ENCODE measurements at places on chromosomes 11 and 22. TPM values are rescaled to one million over a fixed set of nuclear protein-coding genes. Genes with fewer than 3 reads are reported as not detected.

GRCh38 chr11:126817096-126817495 lies 183.5 kb downstream of the KIRREL3 start:
- no peak for DNase-seq

DNA sequence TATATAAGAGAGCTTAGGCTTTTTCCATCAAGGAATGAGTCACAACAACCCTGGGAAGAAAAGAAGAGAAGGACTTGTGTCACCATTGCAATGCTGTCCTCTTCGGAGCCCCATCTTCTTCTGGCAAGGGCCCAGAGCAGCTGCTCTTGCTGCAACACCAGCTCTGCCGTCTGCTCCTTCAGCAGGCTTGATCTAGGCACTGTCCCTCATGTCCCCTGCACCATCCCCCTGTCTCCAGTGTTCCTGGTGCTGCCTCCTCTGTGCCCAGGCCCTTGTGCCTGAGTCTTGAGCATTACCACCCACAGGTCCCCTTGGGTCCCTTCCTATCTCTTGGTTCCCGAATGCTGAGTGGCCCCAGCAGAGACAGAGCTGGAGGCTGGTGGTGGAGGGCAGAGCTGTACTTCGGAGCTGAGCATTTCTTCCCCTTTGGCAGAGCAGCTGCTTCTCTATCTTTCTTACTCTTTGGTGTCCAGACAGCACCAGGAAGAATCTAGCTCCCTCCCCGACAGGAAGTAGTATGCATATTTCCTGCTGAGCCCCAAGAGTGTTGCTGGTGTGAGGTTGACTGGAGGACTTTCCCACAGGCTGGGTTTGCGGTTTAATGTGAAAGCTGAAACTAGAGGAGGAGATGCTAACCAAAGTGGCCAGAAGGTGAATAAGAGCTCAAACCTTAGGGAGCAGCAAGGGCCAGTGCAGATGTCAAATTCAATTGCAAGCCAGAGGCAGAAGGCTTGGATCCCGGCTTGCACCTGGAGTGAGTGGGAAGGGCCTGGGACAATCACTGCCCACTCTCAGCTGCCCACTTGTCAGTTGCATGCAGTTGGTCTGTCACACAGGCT lies 27.8 kb downstream of the WEE1 start:
- peak; percentile 39 for DNase-seq

Gene PANX2
- 1.8 TPM for polyA plus RNA-seq

- peak; percentile 61 for DNase-seq
Observed at GRCh38 chr22:35330258-35330861, 30.7 kb downstream of the TOM1 start.

- peak; percentile 15 for DNase-seq
Observed at GRCh38 chr11:23988381-23989006, 508.4 kb upstream of the LUZP2 start.

Gene OR51I1
- polyA plus RNA-seq: not detected

DNA sequence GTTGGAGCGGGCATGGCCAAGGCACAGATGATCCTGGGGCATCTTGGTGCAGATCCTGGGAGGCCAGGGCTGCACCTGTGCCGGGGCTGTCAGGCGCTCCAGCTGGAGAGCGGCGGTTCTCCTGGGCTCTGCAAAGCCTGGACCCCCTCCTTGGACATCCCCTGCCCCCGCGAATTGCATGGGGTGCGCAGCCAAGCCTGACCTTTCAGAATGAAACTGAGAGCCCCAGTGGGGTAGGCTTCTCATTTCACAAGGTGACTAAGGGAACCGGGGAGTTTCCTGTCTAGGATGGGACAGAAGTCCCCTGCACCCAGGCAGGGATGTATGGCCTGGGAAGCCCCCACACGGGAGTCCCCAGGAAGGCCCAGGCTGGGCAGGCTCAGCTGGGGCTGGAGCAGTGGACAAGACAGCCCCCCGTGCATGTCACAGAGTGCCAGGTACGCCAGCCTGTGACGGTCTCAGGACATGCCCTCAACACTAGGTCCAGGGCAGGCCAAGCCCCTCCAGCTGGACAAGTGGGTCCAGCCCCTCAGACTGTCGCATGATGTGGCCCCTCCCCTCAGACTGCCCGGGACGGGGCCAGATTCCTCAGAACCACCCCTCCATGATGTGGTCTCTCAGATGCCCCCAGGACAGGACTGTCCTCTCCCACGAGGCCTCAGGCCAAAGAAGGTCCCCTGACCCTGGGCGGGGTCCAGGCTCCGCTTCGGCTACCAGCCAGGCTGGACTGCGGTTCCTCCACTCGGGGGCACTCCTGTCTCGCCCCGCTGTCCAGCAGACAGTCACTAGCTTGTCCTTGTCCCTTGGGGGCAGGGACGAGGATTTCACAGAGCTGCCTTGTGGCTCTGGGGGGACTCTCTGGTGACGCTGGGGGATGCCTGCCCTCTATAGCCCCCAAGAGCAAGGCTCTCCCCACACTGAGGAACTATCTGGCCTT lies 2.3 kb downstream of the LSP1 start:
- DNase-seq: no peak

DNA sequence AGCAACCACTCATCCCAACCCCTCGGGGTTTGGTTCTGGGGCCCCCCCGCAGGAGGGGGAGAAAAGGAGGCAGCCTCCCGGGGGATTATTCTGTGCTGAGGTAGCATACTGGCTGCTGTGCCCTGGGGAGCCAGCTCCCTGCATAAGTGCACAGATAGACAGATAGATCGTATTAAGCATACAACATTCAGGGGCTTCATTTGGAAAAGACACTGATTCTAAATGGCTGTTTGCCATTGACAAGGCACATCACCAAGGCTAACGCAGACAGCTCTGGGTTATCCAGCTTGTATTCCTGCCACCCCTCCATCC lies 547.9 kb downstream of the BUD13 start:
- no peak for DNase-seq

Gene TRPM5
- polyA plus RNA-seq: not detected

DNA sequence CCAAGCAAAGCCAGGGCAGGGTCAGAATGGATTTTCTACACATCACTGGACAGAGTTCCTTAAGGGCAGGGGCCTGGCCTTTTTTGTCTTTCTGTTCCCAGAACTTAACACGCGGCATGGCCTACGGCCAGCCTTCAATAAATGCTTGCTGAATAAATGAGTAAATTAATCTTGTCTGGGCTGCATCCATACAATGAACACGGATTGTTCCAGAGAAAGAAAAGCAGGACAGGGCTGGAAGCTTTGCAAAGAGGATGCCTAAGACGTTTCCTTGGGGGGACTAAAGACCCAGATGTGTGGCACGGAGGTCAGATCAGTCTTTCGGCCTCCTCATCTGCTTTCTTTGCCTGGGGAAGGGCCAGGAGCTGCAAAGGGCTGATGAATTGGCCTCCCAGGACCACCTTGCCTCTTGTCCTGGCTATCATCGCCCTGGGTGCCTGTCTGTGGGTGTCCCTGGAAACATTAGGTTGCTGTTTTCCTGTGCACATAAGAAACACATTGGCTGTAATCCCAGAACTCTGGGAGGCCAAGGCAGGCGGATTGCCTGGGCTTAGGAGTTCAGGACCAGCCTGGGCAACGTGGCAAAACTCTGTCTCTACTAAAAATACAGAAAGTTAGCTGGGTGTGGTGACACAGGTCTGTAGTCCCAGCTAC lies 20.8 kb upstream of the RFPL3 start:
- DNase-seq: no peak

DNA sequence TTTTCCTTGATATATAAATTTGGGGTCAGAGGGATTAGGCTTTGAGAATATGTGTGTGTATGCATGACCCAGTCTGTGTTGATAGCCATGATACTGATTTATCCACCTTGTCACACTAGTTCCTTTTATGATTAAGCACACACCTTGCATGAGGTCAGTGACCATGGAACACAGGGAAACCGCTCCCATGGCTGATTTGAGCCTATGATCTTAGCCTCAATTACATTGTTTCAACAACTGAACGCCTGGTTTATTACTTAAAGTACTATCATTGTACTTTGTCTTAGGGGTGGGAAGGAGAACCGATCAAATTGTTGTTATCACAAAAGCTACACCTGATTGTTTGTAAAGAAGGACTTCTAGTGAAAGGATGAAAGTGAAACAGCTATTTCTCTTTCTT lies 70.7 kb downstream of the ARFGAP2 start:
- DNase-seq: no peak

DNA sequence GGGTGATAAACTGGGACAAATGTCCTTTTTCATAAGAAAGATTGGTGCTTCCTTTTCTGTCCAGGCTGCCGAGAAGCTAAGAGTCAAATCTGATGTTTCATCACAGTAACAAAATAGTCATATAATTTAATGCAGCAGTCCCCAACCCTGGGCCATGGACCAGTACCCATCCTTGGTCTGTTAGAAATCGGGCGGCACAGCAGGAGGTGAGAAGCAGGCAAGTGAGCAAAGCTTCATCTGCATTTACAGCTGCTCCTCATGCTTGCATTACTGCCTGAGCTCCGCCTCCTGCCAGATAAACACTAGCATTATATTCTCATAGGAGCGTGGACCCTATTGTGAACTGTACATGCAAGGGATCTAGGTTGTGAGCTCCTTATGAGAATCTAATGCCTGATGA lies 26.2 kb downstream of the PRR14L start:
- no peak for DNase-seq

DNA sequence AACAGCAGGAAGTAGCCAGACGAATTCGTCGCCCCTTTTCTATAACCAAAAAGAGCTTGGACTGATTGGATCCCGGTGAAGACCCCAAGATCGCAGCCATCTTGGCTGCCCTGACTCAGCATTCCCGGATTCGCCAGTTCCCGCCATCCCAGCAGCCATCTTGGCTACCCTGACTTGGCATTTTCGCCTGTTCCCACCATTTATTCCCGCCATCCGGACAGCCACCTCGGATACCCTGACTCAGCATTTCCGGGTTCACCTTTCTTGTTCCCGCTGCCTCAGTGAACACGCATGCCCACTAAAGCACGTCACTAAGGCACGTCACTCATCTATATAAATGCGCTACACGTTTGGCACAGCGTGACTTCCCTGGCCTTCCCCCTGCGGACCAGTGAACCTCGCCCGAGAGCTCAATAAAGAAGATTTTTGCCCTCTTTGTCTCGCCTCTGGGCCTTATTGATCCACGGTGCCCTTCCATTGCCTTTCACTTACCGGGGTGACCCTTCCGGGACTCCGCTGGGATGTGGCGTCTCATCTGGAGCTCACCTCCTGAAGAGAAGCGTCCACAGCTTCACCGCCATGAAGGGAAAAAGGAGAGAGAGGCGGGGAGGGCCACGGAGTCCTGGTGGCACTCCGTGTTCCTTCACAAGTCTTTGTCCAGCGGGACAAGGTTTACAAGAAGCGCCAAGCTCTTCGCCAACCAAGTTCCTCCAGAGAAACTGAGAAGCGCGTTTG lies 4.0 kb upstream of the OR56A3 start:
- no peak for DNase-seq

- no peak for DNase-seq
Observed at GRCh38 chr11:99534812-99535211, 514.1 kb downstream of the CNTN5 start.

DNA sequence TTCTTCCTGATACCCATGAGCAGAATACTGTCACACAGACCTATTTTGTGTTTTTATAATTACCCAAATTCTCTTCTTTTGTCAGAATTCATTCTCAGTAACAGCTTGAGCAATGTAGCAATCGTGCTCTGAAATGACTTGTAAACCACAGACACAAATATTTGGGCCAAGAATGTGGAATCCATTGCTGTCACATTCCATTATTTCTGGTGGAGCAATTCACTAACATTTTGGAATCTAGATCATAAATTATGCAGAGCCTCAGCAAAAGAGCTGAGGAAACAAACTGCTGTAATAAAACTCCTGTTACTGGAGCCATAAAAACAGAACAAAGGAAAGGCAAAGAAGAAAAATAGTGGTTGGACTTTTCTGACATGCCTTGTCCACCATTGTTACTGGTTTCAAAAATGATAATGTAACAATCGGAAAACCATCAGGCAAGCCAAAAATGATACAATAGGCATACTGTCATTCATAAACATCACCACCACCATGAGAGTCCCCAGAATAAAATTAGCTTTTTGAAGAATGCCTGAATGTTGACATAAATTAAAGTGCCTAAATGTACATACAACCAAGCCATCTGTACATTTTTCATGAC lies 223.4 kb upstream of the PITPNB start:
- DNase-seq: peak; percentile 52

DNA sequence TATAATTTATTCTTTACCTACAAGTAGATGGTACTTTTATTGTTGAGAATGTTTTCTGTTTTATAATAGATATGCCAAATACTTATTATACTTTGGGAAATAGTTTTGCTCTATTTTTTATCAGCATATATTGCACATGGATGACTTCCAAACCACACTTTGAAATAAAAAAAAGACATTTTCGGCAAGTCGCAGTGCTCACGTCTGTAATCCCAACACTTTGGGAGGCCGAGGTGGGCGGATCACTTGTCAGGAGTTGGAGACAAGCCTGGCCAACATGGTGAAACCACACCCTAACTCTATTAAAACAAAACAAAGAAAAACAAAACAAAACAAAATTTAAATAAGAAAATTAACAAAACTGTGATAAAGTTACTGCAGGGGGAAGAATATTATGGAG lies 983.9 kb upstream of the CNTN5 start:
- no peak for DNase-seq

Gene RASSF10
- polyA plus RNA-seq: 2.4 TPM

Gene LRRC74B
- polyA plus RNA-seq: not detected

GRCh38 chr22:48445113-48445827 lies 1382.4 kb downstream of the BRD1 start:
- no peak for DNase-seq

Gene APOA5
- polyA plus RNA-seq: not detected

Data from foreskin keratinocyte (primary cell).